NT2/D1 (cell line): ENCODE measurements at places on chromosomes 3 and 15.

DNA sequence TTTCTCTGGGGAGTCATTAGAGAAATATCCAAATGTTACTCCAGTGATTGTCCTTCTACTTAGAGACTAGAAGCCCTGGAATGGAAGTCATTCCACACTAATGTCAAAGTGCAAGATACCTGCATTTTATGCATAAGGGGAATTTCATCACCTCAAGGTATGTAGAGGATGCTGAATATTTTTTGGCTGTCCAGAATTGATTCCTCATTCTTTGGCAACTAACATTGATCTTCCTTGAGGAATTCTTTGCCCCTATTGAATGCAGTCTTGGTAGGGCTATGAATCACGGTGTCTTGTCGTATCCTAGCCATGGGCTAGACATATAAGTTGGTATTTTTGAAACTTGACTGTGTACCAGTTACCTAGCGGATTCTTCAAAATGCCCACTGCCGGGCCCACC, 271.1 kb downstream of the CNTN3 start:
- DNase-seq: no peak

DNA sequence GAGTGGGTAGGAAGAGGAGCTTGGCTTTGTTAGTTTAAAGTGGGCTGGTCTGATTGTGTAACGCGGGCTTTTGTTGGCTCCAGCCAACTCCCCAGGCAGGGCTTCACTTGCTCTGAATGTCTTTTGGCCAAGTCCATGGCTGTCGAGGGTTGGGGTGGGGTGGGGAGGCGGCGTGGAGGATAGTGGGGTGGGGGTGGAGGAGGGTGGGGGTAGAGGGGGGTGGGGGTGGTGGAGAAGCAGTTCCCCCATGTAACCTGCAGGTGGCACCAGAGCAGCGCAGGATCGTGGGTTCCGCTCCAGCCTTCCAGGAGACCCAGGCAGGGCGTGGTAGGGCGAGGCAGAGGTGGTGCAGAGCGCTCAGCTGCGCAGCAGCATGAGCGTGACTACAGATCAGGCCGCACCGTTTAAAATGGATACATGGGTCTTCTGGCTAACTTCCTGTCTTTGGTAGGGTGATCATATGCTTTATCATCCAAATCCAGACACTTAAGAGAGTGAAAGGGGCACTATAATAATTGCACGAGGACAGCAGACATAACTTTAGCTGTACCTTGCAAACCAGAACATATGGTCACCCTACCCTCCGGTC, 28.3 kb downstream of the GOLGA6A start:
- DNase-seq: peak; percentile 57

GRCh38 chr3:116669576-116669975, 40.0 kb upstream of the TUSC7 start:
- DNase-seq: no peak

- DNase-seq: no peak
Observed at GRCh38 chr3:77191640-77192039, 151.7 kb downstream of the ROBO2 start.

DNA sequence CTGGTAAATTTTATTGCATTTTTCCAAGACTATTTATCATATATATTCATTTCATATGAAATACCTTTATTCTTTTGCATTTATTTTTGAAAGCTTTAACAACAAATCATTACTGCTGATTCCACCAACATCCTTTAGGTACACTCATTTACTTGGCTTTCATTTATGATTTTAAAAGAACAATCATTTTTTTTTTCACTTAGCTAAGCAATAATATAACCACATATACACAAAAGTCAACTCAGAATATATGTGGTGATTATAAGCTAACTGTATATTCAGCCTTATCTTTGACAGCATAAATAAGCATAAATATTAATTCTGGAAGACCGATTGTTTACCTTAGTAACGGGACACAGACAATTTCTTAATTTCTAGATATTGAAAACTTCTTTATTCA, 458.6 kb upstream of the ZNF385D start:
- DNase-seq: no peak

- no peak for DNase-seq
Observed at GRCh38 chr15:72967397-72967796, 84.9 kb upstream of the NEO1 start.

DNA sequence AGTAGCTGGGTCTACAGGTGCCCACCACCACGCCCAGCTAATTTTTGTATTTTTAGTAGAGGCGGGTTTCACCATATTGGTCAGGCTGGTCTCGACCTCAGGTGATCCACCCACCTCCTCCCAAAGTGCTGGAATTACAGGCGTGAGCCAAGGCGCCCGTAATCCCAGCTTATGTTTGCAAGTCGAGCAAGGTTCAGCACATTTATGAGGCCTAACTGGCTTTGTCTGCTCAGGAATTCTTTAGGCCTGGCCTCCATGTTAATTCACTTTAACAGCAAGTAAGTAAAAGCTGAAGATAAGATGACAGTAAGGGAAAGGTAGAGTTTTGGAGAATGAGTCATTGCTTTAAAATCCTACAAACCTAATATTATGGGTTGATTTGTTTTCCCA, 24.6 kb downstream of the SIDT1 start:
- no peak for DNase-seq

DNA sequence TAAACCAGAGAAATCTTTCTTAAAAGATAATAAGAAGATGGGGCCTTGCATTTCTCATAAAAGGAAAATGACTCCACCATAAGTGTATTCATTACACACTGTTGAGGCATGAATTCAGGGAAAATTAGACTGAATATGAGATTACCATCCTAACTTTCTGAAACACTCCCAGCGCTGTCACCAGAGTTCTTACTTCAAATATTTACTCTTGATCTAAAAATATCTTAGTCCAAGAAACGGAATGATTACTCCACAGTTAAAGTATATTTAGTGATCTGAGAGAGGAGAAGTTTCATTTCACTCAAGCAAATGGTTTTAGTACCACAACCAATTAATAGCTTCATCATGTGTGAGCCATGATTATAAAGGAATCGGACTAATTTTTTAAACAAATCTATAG, 300.3 kb downstream of the ZBTB20 start:
- DNase-seq: no peak

- no peak for DNase-seq
Observed at GRCh38 chr3:150454085-150454484, 46.0 kb downstream of the TSC22D2 start.

- no peak for DNase-seq
Observed at GRCh38 chr3:110779581-110779980, 292.0 kb upstream of the NECTIN3 start.

DNA sequence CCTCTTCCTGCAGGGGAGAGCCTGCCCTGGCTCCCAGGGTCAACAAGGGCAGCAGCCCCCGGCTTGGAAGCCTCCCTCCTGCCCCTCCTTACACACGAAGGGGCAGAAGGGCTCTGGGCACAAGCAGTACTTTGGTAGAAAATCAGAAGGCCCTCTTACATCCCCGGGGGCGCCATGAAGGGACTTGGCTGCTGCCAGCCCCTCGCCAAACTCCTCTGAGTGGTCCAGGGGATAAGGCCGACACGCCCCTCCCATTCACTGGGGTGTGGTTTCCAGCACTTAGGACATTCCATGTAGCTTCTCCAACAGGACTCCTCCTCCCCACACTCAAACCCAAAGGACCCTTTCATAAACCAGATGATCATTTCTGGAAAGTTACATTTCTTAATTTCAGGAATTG, 1.2 kb upstream of the ST8SIA2 start:
- no peak for DNase-seq

DNA sequence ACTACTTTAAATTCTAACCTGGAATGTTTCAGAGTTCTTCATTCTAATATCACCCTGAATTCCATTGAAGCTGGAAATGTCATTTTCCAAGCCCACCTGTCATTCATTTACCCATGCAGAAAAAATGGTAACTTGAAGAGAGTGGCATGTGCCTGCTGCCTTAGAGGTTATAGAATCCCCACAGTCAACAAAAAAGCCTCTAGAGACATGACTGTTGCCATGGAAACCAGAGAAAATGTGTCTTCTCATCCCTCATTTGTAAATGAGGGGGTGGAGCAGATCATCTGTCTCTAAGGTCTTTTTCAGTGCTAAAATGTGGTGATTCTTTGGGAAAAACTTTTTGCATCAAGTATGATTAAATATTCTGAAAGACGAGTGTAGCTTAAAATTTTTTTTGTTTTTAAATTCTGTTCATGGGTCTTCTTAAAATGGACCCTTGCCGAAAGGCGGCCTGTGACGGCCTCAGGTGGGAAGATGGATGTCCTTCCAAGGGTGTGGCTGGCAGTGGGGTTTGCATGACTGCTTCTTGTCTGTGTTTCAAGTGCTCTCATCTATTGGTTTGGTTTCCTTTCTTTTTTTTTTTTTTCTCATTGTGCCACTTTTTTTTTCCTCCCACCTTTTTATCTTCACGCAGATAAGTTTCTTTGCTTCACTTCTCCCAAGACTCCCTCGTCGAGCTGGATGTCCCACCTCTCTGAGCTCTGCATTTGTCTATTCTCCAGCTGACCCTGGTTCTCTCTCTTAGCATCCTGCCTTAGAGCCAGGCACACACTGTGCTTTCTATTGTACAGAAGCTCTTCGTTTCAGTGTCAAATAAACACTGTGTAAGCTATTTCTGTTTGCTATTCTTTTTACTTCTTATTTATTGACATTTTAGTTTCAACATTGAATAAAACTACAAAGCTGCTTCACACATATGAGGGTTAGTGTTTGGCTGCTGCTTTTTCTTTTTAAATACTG, 23.0 kb downstream of the TPM1 start:
- no peak for DNase-seq

- no peak for DNase-seq
Observed at GRCh38 chr3:173289072-173289471, 108.5 kb upstream of the NLGN1 start.

- DNase-seq: no peak
Observed at GRCh38 chr3:95272781-95273180, 1209.9 kb downstream of the NSUN3 start.

DNA sequence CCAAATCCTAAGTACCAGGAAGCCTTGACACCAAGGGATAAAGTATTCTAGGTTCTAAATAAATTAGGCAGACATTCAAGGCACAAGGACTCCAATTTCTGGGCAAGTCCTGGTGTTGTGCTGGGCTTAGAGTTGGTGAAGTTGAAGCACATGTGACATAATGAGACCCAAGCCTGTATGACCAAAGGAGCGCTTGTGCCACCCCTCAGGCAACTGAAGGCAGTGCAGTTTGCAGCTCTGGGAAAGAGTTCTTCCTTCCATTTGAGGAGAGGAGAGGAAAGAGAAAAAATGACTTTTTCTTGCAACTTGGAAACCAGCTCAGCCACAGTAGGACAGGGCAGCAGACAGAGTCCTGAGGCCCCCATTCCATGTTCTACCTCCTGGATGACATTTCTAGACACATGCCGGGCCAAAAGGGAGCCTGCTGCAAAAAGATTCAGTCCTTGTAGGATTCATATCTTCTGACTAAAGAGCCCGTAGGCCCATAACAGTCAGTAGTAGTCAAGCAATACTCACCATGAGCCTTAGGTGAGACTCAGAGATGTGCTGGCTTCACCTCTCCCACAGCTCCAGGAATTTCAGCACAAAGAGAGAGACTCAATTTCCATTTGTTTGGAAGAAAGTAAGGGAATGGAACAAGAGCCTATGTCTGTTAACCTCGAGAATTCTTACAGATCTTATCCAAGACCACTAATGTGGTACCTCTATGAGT, 588.8 kb upstream of the BCHE start:
- DNase-seq: peak; percentile 8

GRCh38 chr3:190081389-190081788, 39.3 kb downstream of the P3H2 start:
- DNase-seq: no peak

DNA sequence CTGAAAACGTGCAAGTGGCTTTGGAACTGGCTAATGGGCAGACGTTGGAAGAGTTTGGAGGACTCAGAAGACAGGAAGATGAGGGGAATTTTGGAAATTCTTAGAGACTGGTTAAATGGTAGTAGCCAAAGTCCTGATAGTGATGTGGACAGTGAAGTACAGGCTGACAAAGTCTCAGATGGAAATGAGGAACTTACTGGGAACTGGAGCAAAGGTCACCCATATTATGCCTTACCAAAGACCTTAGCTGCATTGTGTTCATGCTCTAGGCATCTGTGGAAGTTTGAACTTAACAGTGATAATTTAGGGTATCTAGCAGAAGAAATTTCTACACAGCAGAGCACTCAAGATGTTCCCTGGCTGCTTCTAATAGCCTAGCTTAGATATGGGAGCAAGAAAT, 28.6 kb upstream of the SERPINI2 start:
- no peak for DNase-seq

GRCh38 chr15:25860885-25861866, 2.0 kb downstream of the ATP10A start:
- no peak for DNase-seq

DNA sequence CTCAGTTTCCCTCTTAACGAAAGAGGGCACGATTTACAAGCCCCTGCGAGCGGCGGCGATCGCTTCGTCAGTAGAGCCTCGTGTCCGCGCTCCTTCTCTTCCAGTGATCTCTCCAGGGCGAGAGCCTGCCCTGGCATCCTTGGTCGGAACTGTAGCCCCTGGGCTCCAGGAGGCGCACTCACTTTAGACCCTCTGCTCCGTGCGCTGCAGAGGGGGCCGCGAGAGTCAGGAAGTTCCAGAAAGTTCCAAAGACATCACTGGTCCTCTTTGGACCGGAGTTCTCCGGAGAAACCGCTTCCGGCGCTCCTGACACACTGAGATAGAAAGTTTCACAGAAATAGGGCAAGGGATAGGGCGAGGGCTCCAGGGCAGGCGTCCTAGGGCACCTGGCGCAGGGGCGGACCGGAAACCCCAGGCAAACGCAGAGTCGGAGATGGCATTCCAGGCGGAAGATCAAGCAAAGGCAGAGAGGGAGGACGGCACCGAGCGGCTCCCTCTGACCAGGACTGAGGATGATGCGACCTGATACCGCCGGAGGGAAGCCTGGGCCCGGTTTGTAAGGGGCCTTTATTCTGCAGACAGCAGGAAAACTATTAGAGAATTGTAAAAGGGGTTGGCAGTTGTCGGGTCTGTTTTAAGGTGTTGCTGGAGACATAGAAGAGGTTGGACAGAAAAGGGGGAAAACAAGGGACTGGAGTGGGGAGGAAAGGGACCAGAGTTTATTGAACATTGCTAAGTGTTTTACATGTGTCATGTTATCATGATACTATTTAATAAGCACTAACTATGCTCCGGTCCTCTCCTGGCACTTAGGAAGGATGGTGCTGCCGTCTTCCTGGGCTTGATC, 1.3 kb upstream of the CPEB1 start:
- no peak for DNase-seq

DNA sequence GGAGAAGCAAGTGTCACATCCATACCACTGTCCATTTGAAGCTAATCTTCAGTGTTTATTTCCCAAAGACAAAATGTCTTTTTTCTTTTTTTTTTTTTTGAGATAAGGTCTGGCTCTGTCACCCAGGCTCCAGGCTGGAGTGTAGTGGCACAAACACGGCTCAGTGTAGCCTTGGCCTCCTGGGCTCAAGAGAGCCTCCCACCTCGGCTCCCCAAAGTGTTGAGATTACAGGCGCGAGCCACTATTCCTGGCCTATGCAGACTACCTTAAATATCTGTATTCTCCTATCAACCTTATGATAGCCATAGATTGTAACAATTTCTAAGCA, 27.7 kb upstream of the VPS33B start:
- DNase-seq: no peak
